Astrocyte of the hippocampus (primary cell): ENCODE measurements at places on chromosomes 16 and 17.

GRCh38 chr17:41528959-41529353, 848 bp upstream of the KRT19 start:
- no peak for DNase-seq

- DNase-seq: no peak
Measured at GRCh38 chr16:81261049-81261648, 22.7 kb downstream of the BCO1 start.

GRCh38 chr17:76909971-76910760, 42.0 kb downstream of the MGAT5B start:
- peak; percentile 78 for DNase-seq

- no peak for DNase-seq
Measured at GRCh38 chr16:89455178-89455577, 35.2 kb downstream of the ANKRD11 start.

DNA sequence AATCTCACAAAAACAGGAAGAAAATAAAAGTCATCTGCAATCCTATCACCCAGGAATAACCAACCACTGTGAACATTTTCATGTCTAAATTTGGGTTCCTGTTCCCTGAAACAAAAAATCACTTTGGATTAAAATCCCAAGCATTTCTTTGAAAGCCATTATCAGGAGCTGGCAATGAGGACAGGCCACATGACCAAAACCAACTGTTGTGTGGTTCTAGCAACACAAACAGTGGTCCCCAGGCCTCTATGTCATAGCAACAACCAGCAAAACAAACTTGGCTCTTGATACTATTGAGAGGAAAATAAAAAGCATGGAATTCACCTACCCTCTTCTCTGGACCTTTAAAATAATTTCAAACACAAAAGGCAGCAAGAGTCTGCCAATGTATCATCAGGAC, 252.5 kb downstream of the SLC39A11 start:
- DNase-seq: peak; percentile 17

DNA sequence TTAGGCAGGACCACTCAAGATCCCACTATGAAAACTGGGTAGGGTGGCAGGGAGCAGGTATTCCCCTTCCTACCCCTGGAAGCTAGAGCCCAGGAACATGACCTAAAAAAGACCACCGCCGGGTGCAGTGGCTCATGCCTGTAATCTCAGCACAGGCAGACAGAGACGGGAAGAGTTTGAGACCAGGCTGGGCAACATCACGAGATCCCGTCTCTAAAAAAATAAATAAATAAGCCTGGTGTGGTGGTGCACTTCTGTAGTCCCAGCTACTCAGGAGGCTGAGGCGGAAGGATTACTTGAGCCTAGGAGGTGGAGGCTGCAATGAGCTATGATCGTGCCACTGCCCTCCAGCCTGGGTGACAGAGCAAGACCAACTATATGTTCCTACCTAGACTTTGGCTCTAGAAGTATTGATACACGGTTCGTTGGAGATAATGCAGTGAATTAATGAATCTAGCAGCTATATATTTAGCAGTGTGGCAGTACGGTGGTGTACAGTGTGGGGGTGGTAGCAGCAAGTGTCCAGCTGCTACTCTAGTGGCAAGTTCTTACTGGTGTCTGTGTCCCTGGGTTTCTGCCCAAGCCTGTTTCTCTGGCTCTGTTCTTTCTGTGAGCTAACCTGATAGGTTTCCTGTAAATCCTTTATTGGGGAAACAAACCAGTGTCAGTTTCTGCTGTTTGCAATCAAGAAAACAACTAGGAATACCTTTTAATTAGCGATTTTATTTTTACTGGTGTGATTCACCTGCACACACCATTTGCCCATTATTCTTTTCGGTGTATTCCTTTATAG, 3.3 kb upstream of the USP31 start:
- no peak for DNase-seq

DNA sequence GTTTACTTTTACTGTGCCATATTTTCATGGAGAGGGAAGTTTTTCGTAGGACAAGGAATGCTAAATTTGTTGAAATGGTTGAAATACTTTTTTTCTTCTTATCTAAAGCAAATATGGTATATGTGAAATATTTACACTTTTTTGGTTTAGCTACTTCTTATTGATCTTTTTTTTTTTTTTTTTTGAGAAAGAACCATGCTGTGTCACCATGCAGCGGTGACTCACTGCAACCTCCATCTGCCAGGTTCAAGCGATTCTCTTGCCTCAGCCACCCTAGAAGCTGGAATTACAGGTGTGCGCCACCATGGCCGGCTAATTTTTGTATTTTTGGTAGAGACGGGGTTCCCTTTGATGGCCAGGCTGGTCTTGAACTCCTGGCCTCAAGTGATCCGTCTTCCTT, 100.5 kb downstream of the FTO start:
- DNase-seq: no peak

DNA sequence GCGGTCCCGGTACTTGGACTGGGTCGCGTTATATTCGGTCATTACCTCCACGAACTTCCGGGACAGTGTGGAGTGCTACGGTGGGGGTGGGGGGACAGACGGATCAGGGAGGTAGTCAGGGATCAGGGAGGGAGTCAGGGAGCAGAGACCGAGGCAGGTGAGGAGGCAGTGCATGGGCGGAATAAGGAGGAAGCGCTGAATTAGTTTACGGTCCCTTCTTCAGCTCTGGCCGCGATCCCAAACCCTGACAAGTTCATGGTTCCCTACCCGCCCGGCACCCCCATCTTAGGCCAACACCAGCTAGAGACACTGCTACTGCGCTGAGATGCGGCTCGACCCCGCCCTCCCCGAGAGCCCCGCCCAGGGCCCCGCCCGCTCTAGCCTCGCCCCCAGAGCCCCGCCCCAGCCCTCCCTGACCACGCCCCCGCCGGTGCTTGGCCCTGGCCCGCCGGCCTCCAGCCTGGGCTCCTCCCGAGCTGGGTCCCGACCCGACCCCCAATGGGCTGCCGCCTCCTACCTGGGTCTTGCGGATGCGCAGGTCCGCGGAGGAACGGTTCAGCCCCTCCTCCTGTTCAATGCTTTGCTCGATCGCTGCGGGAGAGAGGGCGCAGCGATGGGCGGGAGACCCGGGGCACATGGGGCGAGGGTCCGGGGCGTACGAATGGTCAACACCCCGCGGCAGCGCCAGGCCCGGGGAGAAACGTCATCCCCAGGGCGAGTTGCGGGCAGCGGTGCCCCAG, 12.1 kb downstream of the HSD3B7 start:
- peak; percentile 86 for DNase-seq

- no peak for DNase-seq
Measured at GRCh38 chr16:68279726-68280558, 15.6 kb downstream of the SLC7A6 start.

DNA sequence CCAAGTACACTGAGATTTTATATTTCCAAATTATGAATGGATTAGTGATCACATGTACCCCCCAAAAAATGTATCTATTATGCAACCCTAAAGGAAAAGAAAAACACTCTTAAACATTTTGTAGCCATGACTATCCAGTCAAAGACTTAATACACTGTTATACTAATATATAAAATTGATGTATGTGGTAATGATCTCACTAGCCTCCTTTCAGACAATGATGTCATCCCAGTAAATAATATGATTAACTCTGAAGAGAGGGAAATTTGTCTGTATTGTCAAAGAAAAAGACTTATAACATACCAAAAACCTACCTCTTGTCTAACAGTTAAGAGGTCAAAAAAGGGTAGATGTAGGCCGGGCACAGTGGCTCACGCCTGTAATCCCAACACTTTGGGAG, 80.7 kb downstream of the USP32 start:
- no peak for DNase-seq

DNA sequence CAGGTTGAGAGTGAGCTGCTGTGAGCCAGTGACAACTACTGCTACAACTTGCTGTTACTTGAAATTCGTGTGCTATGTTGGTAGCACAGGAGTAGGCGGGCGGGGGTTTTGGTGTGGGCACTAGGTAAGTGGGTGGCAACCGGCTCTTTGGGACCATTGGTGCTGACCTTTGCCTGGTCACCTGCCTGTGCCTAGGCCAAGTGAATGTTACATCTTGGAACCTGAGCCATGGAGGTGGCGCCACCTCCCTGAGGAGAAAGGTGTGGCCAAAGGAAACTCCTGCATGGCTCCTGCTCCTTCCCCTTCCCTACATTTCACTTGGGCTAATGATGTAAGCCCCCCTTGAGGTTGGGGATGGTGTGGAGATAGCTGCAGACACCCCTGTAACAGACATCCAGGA, 25.4 kb upstream of the ARHGAP23 start:
- no peak for DNase-seq

GRCh38 chr17:64354824-64355535, 35.7 kb downstream of the PECAM1 start:
- DNase-seq: no peak
